ENCODE measurements at places on chromosomes 5 and 9.

- DNase-seq, result no peak
Measured at GRCh38 chr5:42595597-42595996, 161.0 kb upstream of the CCDC152 start.

GRCh38 chr9:137034709-137035506, 3.0 kb upstream of the FUT7 start:
- DNase-seq, result peak; percentile 58

GRCh38 chr5:67094476-67095300, 101.9 kb downstream of the CD180 start:
- DNase-seq, result no peak

GRCh38 chr5:58754250-58754649, 171.4 kb downstream of the RAB3C start:
- DNase-seq, result no peak

DNA sequence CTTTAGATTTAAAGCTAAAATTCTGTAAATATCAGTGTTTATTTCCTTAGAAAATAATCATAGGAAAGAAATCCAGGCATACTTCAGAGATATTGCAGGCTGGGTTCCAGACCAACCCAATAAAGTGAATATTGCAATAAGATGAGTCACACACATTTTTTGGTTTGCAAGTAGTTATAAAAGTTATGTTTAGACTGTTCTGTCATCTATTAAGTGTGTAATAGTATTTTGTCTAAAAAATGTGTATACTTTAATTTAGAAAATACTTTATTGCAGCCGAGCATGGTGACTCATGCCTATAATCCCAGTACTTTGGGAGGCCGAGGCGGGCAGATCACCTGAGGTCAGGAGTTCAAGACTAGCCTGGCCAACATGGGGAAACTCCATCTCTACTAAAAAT, 6.9 kb upstream of the RIC1 start:
- no peak for DNase-seq

- DNase-seq, result no peak
Measured at GRCh38 chr9:25752398-25752797, 74.2 kb upstream of the TUSC1 start.

GRCh38 chr5:8523501-8523900, 654.6 kb downstream of the MTRR start:
- no peak for DNase-seq

DNA sequence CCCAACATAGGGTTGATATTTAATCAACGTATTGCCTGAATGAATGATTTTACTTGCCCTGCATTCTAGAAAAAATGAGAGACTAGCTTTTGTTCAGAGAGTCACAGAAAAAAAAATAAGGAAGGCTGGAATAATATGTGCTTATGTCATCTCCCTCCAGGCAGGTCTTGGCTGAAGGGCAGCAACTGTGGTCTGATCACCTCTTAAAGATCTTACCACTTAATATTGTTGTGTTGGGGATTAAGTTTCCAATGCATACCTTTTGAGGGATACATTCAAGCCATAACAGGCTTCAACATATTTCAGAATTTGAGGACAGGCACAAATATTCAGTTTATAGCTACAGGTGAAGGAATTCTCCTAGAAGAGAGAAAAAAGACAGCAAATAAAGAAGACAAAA, 157.3 kb upstream of the S1PR3 start:
- no peak for DNase-seq

DNA sequence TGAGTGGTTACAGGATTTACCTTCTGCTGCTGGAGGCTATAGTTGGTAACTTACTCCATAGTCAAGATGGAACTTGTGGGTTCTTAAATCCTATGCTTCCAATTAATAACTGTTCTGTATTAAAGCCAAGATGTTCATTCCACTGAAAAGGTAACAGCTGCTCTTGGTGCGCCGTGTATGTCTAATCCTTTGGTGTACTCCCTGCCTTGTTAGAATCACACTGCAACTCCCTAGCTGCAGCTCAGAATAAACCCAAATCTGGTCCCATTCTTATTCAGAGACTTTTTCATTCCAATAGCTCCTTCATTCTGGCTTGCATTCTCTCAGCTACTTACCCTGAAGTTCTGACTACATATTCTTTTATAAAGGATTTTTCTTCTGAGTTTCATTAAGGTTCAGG, 1355.5 kb downstream of the MAT2B start:
- DNase-seq, result no peak

GRCh38 chr5:156361436-156362109, 34.6 kb downstream of the SGCD start:
- DNase-seq, result no peak

DNA sequence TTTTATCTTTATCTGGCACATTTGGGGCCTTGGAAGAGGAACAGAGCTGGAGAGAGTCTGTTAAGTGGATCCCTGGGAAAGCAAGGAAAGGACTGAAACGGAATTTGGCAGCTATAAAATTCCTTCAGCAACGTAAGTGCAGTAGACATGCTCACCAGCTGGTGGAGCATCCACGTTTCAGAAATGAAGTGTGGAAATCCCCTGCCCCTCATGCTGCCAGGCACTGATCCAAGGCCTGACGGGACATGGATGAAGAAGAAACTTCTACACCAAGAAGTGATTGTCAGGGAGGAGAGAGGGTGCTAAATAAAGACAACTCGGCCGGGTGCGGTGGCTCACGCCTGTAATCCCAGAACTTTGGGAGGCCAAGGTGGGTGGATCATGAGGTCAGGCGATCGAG, 209.3 kb downstream of the ROR2 start:
- no peak for DNase-seq

GRCh38 chr5:6736106-6736505, 22.9 kb downstream of the TENT4A start:
- DNase-seq, result no peak

DNA sequence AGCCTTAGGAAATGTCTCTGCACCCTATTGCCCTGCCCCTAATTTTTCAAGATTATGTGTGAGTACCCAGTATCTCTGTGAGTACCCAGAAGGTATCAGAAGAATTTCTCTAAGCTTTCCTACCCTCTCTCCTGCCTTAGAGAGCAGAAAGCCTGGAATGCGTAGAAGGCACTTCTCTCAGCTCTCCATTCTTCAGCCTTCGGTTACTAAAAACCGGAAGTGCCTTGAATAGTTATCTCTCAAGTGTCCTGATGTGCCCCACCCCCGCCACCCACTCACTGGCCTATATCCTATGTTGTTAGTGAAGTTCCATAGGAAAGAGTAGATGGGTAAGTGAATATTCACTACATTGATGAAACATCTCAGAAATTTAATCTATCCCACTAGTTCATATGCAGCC, 210.7 kb upstream of the CDH10 start:
- DNase-seq, result no peak

DNA sequence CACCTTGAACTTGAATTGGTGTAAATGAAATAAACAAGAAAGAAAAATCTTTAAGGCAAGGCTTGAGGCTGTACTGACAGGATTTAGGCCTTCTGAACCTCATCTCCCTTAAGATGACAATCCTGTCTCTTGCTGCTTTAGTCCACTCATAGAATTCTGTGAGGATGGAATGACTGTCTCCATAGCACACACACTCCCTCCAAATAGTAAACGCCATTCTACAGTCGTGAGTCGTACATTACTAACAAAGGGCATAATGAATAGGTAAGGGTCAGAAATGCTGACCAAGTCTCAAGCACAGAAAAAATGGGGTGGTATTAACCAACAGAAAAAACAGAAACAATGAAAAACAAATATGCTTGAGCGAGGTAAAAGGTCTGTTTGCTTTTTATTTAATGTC, 71.8 kb upstream of the SIMC1 start:
- no peak for DNase-seq

DNA sequence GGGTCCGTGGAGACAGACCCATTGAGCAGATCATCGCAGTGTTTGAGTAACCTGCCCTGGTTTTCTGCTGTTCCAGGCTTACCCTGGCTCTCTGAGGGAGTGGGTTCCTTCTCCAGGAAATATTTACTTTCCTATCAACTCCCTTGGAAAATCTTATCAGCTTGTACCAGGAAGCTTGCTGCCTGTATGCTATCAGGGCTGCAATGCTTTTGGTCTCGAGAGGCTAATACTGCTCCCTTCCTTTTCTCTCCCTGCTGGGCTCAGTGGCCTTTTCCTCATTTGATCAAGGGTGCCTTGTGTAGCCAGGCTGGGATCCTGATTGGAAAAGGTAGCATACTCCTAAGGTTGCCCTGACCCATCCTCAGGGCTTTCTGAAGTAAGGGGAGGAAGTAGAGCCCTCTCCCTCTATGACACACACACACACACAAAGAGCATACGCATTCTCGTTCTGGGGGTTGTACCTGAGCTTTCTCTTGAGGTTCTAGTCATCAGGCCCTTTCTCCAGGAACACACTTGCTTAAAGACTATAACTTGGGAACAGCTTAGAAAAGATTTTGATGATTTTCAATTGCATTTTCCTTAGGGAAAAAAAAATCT, 41.6 kb downstream of the CYSTM1 start:
- no peak for DNase-seq

- no peak for DNase-seq
Measured at GRCh38 chr9:78132701-78133058, 101.1 kb upstream of the GNAQ start.

DNA sequence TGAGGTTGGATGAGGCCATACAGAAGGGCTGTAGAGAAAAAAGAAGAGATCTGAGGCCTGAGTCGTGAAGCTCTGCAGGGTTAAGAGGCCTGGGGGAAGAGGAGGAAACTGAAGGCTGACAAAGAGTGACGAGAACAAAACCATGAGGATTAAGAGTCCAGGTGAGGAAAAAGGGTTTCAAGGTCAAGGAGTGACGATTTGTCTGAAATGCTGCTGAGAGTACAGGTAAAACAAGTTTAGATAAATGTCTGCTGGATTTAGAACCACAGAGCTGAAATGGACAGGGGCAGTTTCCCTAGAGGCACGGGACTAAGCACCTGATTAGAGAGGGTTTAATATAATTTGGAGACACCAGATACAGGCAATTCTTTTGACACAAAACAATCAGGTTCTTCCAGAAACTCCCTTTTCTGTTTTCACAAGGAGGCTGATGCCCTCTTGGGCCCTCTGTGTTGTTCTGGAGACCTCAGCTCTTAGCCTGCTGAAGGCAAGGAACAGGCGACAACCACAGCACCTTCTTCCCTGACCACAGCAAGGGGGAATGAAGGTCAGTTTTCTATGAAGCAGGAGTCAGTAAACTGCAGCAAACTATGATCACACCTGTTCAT, 14.6 kb upstream of the GCNT1 start:
- no peak for DNase-seq

DNA sequence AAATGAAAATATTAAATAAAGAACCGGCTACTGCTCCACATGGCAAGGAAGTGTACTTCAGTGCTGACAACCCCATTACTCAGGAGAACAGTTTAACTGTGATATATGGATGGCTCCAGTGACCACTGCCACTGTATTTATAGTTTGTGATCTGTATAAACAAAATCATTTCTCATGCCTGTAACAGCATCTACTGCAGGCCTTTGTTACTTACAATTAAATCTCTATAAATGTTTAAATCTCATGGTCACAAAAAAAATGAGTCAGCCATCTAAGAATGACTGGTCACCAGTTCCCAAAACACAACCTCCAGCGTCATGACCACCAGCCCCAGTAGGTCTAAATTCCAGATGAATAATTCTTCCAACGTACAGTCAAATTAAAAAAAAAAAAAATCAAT, 24.6 kb downstream of the SERINC5 start:
- DNase-seq, result no peak

DNA sequence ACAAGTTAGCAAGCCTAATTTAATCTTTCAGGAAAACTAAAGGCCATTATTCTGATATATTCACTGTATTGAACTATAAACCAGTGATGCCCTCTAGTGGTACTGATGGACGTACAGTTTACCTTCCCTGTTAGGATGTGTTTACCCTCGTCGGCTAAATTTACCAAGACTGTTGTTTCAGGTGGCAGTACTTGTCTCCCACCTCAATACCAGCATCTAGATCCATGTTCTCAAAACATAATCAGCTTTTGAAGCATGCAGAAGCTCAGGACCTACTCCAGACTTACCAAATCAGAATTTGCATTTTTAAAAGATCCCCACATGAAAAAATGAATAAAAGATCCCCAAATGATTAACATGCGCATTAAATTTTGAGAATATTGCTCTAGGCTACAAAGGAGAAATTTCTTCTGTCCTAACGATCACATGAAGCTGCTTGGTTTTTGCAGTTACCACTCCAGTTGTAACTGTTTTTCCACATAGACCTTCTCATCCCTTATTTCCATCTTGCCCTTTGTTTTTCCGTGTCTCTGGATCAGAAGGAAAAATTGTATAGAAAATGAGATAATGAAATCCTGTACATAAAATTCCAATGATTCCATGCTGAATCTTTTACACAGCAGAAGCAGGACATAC, 3.2 kb upstream of the BAAT start:
- DNase-seq, result peak; percentile 76

GRCh38 chr5:72531496-72532190, 24.4 kb upstream of the ZNF366 start:
- DNase-seq, result no peak

- no peak for DNase-seq
Measured at GRCh38 chr9:95857124-95857523, 18.4 kb upstream of the ERCC6L2 start.

GRCh38 chr5:180424094-180424493, 70.1 kb upstream of the CNOT6 start:
- no peak for DNase-seq

GRCh38 chr9:137455359-137455991, 3.7 kb downstream of the NSMF start:
- no peak for DNase-seq

GRCh38 chr5:136004436-136004835, 24.4 kb upstream of the TGFBI start:
- no peak for DNase-seq

DNA sequence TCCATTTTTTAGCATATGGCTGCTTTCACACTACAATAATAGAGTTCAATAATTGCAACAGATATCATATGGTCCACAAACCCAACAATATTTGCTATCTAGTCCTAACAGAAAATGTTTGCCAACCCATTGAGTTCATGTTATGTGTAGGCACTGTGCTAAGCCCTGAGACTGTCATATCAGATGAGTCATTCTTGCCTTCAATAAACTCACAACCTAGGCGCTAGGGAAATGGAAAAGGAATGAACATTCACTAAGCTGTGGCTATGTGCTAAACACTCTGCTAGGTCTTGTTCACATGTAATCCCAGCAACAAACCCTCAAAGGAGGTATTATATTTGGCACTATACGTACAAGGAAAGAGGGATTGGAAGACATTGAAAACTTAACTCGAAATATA, 8.4 kb upstream of the TIMD4 start:
- DNase-seq, result no peak

DNA sequence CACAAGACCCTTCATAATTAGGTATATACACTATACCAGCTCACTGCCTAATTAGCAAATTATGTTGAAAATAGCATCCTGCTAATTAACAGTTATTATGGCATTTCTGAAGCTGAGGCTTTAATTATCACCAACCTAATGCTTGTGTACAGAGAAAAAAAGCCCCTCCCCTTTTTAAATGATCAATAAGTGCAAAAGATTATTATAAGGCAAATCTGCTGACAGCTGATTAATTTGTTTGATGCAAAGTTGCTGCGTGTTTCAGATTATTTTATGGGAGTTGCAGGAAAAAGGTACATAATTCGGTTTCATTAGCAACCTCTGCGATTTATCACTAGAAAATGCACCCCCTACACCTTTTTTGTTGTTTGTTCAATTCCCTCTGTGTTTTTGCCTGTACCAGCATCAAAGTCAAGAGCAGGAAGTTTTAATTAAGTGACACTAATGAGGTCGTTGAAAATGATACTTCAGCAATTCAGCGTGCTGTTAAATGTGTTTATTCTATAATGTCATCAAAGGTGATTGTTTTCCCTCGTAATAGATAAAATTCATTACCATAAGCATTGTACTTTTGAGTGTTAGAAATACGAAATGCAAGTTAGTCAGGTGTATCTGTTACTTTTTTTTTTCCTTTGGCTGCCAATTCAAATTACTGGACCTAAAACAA, 170.0 kb downstream of the EBF1 start:
- no peak for DNase-seq

- no peak for DNase-seq
Measured at GRCh38 chr9:30574355-30575151, 1809.9 kb upstream of the ACO1 start.

Measured in SK-N-MC (cell line).